ENCODE measurements at places on chromosomes 7 and 10.

- no peak for DNase-seq
Observed at GRCh38 chr7:41977151-41977651, 259.8 kb downstream of the GLI3 start.

GRCh38 chr7:152968514-152968913 lies 209.0 kb downstream of the ACTR3B start:
- no peak for DNase-seq

GRCh38 chr7:48252995-48253394 lies 81.7 kb downstream of the ABCA13 start:
- no peak for DNase-seq

DNA sequence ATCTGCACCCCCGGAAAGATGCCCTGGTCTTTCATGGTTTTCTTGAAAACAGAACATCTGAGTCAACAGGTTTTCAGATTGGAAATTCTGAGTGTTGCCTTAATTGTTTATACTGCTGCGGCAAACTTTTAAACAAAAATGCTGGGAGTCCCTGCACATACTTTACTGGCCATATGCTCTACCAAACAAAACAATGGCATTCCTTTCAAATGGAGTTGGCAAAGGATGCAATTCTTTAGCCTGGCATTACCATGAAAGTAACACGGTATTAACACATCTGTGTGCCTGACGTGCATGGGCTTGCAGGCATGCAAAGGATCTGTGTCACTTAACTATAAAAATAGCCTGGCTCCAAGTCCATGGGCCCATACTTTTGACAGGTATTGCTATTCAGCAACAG lies 4.2 kb downstream of the INHBA start:
- DNase-seq, result no peak

GRCh38 chr10:56449770-56450169 lies 88.7 kb upstream of the ZWINT start:
- no peak for DNase-seq

DNA sequence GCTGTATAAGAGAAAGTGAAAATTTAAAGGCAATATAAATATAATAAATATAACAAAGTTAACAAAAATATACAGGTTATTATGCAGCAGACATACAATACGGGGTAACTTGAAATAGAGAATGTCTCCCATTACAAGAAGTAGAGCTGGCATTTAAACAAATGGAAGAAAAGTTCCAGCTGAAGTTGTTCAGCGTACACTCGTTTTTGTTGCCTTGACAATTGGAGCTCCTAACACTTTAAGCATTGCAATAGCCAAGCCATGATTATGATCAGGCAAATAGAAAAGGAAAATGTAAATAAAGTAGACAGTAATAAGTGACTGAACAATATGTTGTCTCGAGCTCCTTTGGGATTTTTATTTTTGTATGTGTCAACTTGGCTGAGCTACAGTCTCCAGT lies 737.8 kb upstream of the CELF2 start:
- DNase-seq, result no peak

- DNase-seq, result no peak
Observed at GRCh38 chr10:119368581-119368980, 161.2 kb downstream of the GRK5 start.

DNA sequence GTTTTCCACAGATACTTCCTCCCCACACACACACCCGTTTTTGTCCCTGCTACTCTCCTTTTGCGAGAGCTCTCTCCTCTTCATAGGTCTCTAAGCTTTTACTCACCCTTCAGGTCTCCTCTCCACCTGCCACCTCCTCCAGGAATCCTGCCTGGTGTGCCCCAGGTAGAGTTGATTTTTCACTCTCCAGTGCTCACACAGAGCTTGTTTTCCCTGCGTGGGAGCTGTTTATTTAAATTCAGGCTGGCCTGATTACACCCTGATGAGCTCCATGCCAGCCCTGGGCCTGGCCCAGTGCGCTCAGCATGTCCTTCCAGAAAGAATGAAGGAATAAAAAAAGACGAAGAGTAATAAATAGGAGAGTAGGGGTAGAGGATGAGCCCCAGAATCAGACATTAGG lies 7.5 kb upstream of the CLDN4 start:
- no peak for DNase-seq

DNA sequence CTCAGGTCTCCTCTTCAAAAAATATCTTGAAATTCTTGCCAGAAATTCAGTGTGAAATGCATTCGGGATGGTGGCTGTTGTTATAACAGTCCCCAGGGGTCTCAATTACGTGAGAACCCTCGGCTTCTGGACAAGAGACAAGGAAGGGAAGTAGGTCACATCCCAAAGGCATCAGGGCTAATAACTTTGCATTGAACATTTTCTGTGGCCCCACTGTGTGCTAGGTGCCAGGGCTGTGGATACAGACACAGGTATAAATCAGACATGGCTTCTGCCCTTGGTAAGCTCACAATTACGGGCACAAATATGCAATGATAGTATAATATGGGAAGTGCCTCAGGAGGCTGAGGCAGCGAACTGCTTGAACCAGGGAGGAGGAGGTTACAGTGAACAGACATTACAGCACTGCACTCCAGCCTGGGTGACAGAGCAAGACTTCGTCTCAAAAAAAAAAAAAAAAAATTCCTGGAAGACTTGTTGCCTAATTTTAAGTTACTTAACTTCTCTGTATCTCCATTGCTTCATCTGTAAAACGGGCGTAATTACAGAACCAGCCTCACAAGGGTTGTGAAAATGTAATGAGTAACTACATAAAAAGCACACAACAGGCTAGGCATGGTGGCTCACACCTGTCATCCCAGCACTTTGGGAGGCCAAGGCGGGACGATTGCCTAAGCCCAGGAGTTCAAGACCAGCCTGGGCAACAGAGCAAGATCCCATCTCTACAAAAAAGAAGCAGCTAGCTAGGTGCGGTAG lies 2.5 kb upstream of the RHBDD2 start:
- DNase-seq, result no peak

DNA sequence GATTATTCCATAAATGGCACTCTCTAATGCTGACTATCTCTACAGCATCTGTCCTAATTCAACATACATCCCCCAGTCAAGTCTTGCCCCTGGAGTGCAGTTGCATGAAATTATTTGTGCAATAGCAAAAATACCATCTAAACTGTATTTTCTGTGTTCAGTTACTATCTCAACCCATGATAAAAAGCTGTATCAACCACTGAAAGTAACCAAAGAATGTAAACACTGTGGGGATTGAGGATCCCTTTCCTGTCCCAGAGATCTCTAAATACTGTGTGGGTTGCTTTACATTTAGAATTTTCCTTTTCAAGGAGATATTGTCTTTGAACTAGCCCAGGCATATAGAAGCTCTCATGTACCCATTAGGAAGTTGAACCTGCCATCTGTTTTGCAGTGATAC lies 23.9 kb upstream of the DGKI start:
- DNase-seq, result no peak

DNA sequence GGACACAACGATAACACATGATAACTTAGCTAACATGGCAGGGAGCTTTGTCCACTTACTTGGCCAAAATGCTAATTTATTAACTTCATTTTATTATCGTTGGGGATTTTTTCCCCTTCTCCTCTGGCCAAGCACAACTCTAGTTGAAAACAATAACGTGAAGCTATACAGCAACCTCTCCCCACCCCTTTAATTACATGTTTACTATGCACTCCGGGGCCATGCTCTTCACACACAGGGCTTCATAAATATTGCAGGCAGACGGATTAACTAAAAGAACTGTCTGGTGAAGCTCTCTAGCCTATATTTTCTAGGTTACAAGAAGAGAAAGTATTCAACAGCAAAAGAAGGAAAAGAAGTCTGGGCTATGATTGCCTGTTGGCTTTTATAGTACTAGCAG lies 51.7 kb downstream of the XRCC2 start:
- DNase-seq, result no peak

GRCh38 chr7:81298951-81299666 lies 380.3 kb upstream of the SEMA3C start:
- DNase-seq, result no peak

- DNase-seq, result no peak
Observed at GRCh38 chr7:158321056-158321700, 266.4 kb downstream of the PTPRN2 start.

All from activated CD4-positive, alpha-beta memory T cell treated with anti-CD3 and anti-CD28 coated beads for 36 hours (primary cell).